ENCODE measurements at places on chromosomes 1 and 21.

- DNase-seq = no peak
Observed at GRCh38 chr1:22176258-22176657, 33.4 kb upstream of the WNT4 start.

DNA sequence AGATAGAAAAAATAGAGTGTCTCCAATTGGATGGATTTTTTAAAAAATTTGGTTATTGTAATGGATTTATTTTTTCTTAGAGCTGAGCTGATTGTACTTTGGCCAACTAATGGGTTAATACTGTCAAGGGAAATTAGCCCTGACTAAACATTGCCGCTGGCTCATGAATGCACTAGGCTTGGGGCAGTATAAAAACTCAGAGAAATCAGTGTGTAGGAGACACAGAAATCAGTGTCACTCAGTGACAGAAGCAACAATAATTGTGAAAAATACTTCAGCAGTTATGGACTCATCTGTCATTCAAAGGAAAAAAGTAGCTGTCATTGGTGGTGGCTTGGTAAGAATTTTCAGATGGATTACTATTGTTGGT lies at the start of gene KMO:
Gene KMO (plus strand): TSS at position 217 of the 370 bp plus-strand sequence. CDS start 67 bp downstream, at position 284.
- no peak for DNase-seq

GRCh38 chr1:158014731-158015320 lies 21.4 kb downstream of the KIRREL1 start:
- no peak for DNase-seq

DNA sequence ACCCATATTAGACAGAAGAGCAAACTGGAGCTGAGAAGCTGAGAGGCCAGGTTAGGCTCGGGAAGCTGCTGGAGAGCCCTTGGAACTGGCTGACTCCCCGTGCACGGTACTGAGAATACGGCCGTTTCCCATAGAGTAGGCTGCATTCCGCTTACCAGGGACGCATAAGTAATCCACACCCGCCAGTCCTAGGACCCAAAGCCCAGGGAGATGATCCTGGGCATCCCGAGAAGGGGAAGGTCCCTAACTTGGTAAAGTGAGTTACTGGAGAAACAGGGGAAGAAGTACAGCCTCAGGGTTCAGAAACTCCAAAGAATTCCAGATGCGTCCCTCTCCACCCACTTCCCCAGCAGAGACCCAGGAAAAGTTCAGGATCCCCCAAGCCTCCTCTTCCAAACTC lies 1.3 kb downstream of the LRRC38 start:
- no peak for DNase-seq

- no peak for DNase-seq
Observed at GRCh38 chr1:81023187-81023724, 777.5 kb upstream of the ADGRL2 start.

DNA sequence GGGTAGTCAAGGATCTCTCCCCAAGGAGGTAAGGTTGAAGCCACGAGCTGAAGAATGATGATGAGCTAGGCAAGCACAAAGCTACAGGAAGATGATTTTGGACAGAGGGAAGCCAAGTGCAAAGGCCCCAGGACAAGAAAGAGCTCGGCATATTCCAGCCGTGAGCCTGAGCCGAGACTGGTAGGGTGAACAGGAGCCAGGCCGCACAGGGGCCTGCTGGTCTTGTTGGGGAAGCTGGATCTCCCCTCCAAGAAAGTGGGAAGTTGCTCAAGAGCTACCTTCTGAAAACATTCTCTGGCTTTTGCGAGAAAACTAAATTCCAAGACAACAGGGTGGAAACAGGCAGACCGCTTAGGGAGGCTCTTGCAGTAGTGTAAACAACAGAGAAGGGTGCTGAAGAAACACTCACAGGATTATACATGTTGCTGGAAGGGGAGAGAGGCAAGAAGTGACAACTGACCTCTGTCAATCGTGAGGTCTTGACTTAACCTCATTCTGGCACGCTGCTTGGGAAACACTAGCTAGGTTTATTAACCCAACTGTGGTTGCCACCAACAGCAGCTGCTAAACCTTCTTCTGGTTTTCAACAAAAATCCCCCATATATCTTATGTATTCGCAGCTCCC lies 625.2 kb downstream of the SMYD3 start:
- DNase-seq = no peak

- DNase-seq = no peak
Observed at GRCh38 chr1:182087719-182088350, 26.3 kb upstream of the ZNF648 start.

- DNase-seq = no peak
Observed at GRCh38 chr1:193340331-193340730, 153.9 kb upstream of the B3GALT2 start.

Data from stimulated activated CD4-positive, alpha-beta T cell treated with anti-CD3 and anti-CD28 coated beads, TNF-alpha, amount 100 ng/mL, for 48 hours (primary cell).